ENCODE measurements at places on chromosomes 2 and 18. TPM values are rescaled to one million over a fixed set of nuclear protein-coding genes. Genes with fewer than 3 reads are reported as not detected.

Gene PLCD4
- 1.1 TPM for total RNA-seq

- H3K36me3 ChIP-seq = no peaks in the 10 kb centered on the region
- H3K27ac ChIP-seq = no peak overlapping the region
- DNase-seq = no peak
- H3K4me1 ChIP-seq = no peaks in the 10 kb centered on the region
- no peaks in the 10 kb centered on the region for H3K27me3 ChIP-seq
These were observed 172.1 kb upstream of the LRRTM1 start for GRCh38 chr2:80476535-80477117.

Gene TXNDC2
- total RNA-seq = 0.12 TPM

DNA sequence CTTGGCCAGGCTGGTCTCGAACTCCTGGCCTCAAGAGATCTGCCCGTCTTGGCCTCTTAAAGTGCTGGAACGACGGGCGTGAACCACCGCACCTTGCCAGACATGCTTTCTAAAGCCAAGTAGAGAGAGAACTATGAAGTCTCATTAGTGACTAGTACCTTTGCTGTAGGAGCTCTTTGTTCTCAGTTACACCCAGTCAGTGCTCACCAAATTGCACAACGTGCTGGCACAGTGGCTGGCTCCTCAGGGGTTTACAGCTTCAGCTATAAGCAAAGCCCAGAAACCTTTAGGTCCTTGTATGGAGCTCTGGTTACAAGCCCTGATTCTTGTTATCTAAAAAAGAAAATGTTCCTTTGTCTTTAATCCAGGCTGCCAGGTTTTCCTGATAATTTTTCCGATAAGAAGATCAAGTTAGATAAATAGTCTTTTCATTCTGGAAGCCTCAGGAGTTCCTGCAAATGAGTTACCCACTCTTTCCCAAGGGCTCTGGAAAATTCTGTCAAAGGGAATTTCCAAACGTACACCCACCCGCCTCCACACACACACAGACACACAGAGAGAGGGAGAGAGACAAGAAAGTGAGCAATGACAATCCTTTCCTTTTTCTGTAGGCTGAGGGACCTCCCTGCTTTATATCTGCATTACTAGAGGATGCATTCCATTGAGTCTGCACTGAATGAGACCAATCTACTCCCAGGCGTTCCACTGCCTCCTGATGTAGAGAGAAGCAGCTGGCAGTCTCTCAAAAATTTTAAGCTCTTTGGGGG lies 100.2 kb upstream of the CSRNP3 start:
- H3K4me1 ChIP-seq = no peaks in the 10 kb centered on the region
- no peak overlapping the region for H3K4me3 ChIP-seq
- H3K36me3 ChIP-seq = no peaks in the 10 kb centered on the region
- no peak overlapping the region for H3K27ac ChIP-seq
- DNase-seq = peak; percentile 43

Gene ZNF892
- total RNA-seq = 3.9 TPM

GRCh38 chr2:39264733-39265132 lies 21.0 kb upstream of the CDKL4 start:
- no peak overlapping the region for H3K4me3 ChIP-seq
- DNase-seq = no peak
- no peak overlapping the region for H3K27ac ChIP-seq
- H3K4me1 ChIP-seq = no peaks in the 10 kb centered on the region
- no peaks in the 10 kb centered on the region for H3K27me3 ChIP-seq
- H3K36me3 ChIP-seq = peaks cover 54% of the 10 kb centered on the region

Gene LRP2
- 47.8 TPM for total RNA-seq

DNA sequence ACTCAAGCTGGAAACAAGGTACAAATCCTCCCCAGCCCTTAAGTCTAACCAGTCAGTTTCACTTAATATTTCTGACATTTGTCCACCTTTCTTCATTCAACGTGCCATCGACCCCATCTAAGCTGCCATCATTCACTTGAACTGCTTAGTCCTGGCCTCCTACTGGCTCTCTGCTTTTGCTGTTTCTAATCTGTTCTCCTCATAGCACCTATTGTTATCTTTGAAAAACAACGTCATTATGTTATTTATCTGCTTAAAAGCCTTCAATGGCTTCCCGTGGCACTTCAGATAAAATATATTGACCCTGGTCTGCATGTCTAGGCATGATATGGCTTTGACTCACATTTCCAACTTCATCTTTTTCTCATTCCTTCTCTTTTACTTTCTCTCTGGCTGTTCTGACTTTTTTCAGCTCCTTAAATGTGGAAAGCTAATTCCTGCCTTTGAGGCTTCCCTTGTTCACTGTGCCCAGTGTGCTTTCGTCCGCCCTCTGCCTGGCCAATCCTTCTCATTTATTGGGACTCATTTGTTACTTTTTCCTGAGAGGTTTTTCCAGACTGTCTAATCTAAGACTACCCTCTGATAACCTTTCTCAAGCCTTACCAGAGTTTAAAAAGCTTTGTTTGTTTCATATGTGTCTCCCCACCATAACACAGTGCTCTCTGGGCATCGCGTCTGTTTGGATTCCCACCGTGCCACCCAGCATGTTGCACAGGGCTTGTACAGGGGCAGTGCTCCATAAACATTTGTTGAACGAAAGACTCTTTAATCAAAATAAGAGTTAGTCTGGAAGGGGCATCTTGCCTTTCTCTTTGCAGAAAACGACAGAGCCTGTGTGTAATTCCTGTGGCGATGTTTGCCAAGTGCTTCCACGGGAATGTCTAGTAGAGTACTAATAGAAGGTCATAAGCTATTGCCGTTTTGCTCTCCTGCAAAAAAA lies 183.9 kb downstream of the FMNL2 start:
- no peak overlapping the region for H3K27ac ChIP-seq
- H3K27me3 ChIP-seq = no peaks in the 10 kb centered on the region
- no peak for DNase-seq
- H3K4me1 ChIP-seq = peaks cover under 1% of the 10 kb centered on the region

DNA sequence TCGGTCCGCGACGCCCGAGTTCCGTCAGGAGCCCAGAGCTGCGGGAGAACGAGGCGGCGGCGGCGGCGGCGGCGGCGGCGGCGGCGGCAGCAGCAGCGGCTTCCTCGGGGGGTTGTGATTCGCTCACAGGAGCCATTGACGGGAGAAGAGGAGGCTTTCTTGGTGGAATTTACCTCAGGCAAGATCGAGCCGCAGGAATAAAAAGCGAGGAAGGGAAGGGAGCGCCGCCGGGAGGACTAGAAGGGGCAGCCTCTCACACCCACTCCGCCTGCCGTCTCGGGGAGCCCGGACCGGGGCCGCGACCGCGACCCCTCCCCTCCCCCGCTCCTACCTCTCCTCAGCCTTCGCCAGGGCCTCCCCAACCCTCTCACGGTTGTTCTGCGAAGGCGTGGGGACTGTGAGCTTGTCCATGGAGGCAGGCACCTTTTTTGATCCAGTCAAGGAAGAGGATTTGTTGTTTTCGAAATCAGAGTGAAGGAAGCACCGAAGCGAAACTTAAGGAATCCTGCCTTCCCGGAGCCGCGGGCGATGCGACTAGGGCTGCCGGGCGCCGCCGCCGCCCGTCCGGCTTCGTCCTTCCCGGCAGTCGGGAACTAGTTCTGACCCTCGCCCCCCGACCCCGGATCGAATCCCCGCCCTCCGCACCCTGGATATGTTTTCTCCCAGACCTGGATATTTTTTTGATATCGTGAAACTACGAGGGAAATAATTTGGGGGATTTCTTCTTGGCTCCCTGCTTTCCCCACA lies 506 bp downstream of the BMPR2 start:
- H3K4me3 ChIP-seq = peak overlapping the region; percentile 66
- DNase-seq = peak; percentile 68
- H3K36me3 ChIP-seq = no peaks in the 10 kb centered on the region

GRCh38 chr2:222979484-222979883 lies 72.5 kb upstream of the KCNE4 start:
- H3K4me1 ChIP-seq = no peaks in the 10 kb centered on the region
- H3K27ac ChIP-seq = no peak overlapping the region
- H3K27me3 ChIP-seq = no peaks in the 10 kb centered on the region
- no peak for DNase-seq
- H3K4me3 ChIP-seq = no peak overlapping the region

DNA sequence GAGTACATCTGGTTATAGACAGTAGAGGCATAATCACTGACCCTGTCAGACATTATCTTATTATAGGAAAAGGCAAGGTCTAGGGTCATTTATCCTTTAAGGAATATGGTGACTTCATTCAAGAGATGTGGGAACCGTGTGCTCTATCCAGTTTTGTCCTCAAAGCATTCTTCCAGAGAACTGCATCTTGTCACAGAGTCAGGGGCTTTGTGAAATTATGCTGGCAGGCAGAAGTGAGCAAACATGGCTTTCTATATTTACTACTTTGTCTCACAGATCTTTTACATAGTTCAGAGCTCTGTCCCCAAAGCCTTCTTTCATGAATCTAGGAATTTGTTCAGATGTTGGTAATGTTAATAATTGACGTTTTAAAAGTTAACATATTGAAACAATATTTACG lies 177.4 kb downstream of the ASXL3 start:
- H3K4me3 ChIP-seq = no peak overlapping the region
- H3K36me3 ChIP-seq = no peaks in the 10 kb centered on the region
- no peak for DNase-seq

DNA sequence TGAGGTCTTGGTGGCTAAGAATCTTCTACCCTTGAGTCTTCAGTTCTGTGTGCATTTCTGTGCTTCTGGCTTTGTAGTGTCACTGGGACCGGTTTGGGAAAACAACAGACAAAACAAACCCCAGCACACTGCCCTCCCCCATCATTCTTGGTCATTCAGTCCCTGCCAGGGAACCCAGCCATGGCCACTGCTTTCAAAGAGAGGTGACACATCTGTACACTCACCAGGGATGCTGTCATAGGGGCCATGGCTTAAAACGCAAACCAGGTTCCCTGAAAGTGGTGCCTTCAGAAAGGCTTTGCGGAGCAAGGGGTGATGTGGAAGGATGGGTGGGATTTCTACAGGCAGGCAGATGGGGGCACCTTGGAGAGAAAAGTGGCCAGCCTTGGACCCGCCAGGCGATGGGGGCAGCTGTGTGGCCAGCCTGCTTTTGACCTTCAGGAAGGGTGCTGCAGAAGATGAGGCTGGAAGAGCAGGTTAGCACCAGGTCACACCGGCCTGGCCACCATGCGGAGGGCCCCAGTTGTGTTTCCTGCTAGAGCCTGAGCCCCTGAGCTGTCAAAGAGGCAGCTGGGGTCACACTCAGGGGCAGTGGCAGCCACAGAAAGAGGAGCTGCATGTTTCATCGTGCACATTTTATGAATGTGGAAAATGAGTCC lies 101.3 kb downstream of the INHBB start:
- peaks cover 23% of the 10 kb centered on the region for H3K27me3 ChIP-seq
- peaks cover 9% of the 10 kb centered on the region for H3K4me1 ChIP-seq
- no peak for DNase-seq
- no peak overlapping the region for H3K27ac ChIP-seq
- no peaks in the 10 kb centered on the region for H3K36me3 ChIP-seq

- peaks cover 36% of the 10 kb centered on the region for H3K36me3 ChIP-seq
- no peaks in the 10 kb centered on the region for H3K4me1 ChIP-seq
- H3K4me3 ChIP-seq = no peak overlapping the region
- DNase-seq = no peak
These were observed 233.3 kb downstream of the GBX2 start for GRCh38 chr2:235934774-235935484.

DNA sequence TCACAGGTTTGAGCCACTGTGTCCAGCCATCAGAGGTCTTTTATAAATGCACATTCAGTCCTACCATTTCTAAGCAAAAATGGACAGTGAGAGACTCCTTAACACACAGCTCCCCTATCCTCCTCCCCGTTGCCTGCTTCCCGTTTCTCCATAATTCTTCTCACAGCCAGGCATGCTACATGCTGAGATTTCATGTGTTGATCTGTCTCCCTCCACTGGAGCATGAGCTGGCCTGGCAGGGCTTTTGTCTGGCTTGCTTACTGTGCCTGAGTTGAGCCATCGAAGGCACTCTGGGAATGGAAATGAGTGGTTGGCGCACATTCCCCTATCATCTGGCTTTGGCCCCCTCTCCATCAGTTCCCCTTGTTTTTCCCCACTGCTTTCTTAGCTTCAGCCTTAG lies 413.5 kb downstream of the PTPRM start:
- H3K36me3 ChIP-seq = no peaks in the 10 kb centered on the region
- H3K4me1 ChIP-seq = no peaks in the 10 kb centered on the region
- H3K27me3 ChIP-seq = no peaks in the 10 kb centered on the region
- H3K4me3 ChIP-seq = no peak overlapping the region
- H3K27ac ChIP-seq = no peak overlapping the region

DNA sequence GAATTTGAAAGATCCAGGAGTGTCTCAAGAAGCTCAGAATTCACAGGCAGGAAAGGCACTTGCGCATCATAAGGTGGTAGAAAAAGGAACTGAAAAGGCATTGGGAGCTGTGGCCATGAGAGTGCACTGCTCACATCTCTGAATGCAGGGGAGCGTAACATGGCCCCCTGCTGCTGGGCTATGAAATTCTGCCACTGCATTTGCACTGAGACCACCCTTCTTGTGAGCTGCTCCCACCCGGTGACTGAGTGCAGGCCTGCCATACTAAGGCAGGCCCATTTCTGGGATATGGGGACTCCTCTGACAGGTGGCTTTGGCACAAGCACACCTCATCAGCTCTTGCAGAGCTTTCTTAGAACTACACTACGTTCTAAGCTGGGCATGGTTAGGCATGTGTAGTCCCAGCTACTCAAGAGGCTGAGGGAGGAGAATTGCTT lies 25.3 kb upstream of the STARD7 start:
- H3K36me3 ChIP-seq = no peaks in the 10 kb centered on the region
- H3K27ac ChIP-seq = no peak overlapping the region
- no peak overlapping the region for H3K4me3 ChIP-seq
- no peaks in the 10 kb centered on the region for H3K4me1 ChIP-seq
- DNase-seq = no peak

DNA sequence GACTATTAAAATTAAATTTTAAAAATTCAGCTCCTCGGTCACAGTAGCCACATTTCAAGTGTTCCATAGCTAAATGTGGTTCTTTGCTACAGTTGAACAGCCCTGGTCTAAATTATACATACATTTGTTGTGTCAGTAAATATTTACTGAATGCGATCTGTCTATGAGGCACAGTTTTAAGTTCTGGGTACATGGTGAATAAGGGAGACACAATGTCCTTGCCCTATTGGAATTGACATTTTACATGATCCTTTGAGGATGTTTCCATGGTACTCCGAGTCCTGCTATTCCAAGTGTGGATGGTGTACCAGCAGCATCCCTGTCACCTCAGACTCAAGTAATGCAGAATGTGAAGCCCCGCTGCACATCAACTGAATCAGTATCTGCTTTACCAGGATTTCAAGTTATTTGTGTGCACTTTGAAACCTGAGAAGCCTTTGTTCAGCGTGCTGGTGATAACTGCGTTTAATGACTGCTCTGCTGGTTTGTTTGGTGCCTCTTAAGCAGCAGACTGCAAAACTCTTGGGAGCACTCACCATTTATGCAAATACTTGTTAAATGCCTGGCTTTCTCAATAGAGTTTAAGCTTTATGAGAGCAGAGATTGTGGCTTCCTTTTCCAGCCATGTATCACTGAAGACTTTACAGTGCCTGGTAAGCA lies 1.5 kb downstream of the GALNT1 start:
- H3K27ac ChIP-seq = no peak overlapping the region
- no peak for DNase-seq
- H3K4me1 ChIP-seq = peaks cover 23% of the 10 kb centered on the region
- H3K4me3 ChIP-seq = peak overlapping the region; percentile 68
- no peaks in the 10 kb centered on the region for H3K36me3 ChIP-seq

GRCh38 chr2:149161481-149162225 lies 123.2 kb downstream of the LYPD6B start:
- no peaks in the 10 kb centered on the region for H3K36me3 ChIP-seq
- no peak for DNase-seq
- H3K27me3 ChIP-seq = no peaks in the 10 kb centered on the region
- no peak overlapping the region for H3K27ac ChIP-seq

Measured in lower lobe of right lung (tissue), 2 donors.